ENCODE measurements at places on chromosomes 3 and 15.

GRCh38 chr3:160622263-160623045, 54.5 kb upstream of the ARL14 start:
- no peak for DNase-seq

- DNase-seq, result no peak
These were observed 16.7 kb upstream of the BFSP2 start for GRCh38 chr3:133383175-133383574.

DNA sequence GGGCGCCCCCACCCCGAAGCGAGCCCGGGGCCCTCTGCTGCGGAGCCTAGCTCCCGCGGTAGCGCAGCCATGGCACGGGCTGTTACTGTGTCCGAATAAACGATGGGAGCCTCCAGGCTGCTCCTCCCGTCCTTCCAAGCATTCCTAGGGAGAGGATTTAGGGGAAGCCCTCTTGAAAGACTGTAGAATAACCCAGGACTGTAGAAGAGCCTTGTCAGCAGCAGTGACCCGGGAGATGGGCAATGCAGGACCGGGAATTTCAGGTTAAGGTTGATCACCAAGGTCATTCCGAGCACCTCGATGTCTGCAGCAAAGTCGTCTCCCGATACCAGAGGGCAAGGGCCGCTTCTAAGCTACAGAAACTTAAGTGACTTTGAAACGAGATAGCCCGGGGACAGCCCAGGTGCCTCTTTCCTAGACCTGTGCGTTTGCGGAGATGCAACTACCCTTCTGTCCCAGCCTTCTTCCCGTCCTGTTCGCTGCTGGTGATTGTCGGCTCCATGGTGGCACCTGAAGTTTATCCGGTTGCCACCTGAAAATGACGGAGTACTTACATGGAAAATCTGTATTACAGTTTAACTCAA, 753 bp upstream of the MYO5A start:
- no peak for DNase-seq

GRCh38 chr3:28973609-28974008, 307.3 kb upstream of the RBMS3 start:
- DNase-seq, result no peak

GRCh38 chr3:179018808-179019207, 52.8 kb downstream of the ZMAT3 start:
- no peak for DNase-seq

DNA sequence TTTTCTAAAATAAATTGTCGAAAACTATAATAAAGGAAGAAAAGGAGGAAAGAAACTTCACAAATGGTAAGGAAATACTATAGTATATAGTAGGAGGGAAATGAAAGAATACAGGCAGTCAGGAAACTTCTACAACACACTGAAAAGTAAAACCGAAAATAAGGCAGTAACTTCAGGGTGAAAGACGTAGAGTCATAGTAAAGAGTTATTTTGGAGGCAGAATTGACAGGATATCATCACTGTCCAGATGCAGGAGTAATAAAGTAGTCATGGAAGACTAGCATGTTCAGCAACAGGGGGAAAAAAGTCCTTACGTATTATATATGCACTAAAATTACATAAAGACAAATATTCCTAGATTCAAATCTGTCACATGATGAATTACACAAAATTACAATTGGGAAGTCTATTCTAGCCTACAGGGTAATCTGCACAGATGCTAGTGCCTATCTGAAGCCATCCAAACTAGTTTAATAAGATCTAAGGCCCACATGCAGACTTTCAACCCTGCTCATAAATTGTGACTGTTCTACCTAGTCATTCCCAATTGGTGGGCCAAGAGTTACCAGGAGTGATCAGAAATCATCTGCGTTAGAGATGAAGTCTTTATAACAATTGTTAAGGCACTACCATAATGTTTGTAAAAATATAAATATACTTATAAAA, 14.0 kb downstream of the VPS13C start:
- peak; percentile 31 for DNase-seq

- no peak for DNase-seq
These were observed 30.5 kb upstream of the IQCF2 start for GRCh38 chr3:51830836-51831385.

DNA sequence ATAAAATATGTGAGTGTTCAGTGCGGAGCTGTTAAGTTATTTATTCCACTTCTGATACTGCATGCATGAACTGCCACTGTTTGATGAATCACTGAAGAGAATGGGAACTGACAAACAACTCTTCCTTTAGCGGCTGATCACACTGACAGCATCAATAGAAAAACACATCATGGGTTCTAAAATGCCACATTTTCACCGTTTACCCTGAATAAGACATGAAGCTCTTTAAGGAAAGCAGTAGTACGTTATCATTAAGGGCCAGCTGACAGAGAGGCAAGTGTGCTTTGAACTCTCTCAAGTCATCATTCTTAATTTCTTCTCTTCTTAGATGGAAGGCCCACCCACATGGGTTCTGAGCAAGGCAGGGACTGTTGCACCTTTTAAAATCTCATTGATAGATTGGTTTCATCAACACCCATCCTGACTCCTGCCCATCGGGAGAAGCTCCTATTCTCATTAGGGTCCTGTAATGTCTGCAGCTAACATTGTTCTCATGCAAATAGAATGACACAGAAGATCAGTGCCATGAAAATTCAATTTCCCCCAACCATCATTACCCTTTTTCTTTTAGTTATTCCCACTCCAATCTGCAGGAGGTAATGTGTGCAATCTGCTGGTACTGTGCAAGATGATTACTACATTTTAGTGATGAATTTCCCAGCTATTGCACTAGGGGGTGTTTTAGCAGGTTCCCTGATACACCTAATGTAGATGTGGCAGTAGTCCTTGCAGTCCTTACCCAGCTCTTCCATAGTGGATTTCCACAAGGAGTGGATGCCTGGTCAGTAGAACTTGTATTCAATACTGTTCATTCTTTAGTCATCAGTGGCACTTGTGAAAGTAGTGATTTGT, 119.1 kb downstream of the ROBO2 start:
- DNase-seq, result no peak

DNA sequence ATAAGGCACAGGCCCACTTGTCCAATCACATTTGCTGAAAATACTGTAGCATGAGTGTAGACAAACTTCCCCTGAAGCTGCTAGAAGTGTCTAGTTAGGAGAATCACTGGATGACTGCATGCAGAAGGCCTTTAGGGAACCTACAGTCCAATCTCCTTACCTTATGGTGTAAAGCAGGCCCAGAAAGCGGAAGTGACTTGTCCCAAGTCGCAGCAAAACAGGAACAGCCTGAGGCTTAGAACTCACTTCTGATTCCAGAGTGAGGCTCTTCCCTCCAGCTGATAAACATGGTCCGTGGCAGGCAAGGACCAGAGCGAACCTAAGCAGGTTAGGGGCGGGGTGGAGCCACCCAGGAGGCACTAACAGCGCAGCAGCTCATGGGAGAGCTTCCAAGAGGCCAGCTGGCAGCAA, 2.5 kb downstream of the GRAMD2A start:
- DNase-seq, result no peak

- no peak for DNase-seq
These were observed 154.6 kb upstream of the TLE3 start for GRCh38 chr15:70252056-70252950.

DNA sequence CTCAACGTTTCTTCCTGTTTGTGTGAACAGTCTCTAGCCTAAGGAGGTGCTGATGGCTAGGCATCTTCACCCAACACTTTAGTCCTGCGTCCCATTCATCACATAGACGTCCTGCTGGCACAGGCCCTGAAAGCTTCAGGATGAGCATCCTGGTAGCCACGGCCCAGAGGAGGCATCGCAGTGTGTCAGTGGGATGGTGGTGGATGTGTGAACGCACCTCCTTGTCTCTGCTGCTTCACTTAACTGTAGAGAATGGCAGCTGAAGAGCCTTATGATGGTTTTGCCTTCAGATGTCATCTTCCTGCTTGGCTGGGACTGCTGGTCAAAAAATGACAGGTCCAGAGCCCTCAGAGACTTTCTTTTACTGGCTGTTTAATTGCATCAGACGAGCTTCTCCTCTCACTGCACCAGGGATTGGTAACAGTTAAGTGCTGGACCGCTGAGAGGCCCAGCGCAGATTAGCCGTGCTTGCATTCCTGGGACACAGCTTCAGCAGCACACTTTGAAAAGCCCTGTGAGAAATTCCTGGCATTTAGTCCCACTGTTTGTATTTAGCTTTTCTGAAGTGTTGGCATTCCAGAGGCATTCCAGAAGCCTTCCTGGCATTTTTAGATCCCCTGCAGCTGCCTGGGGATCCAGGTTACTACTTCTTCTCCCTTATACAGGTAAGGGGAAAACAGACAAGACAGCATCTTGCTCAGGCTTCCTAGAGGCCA, 132.4 kb upstream of the PLXNA1 start:
- DNase-seq, result no peak

DNA sequence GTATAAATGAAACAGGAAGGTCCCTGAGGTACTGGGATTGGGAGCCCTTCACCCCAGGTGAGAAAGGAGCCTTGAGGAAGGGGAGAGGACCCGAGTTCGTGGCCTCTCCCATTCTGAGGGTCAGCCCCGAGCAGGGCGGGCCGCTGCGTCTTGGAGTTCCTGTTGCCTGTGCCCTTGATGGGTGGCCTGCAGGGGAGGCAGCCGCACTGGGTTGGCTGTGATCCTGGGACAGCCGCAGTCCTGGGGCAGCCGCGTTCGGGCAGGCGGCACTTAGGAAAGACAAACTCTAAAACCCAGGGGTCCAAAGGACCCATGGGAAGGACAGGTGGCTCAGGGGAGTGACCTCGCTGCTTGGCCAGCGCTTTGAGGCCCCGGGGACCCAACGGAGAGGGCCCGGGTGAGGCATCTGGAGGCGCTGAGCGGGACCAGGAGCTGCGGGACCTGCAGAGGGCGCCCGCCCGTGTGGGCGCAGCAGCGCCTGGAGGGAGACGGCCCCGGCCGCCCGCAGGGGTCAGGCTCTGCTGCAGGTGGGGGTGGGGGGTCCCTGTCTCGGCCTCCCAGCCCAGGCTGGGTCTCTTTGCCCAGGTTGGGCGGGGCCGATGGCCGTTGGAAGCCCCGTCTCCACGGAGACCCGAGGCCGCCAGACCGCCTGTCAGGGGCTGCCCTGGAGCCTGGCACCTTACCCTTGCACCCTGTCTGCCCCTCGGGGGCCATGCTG, 65.1 kb downstream of the HMCES start:
- peak; percentile 15 for DNase-seq

DNA sequence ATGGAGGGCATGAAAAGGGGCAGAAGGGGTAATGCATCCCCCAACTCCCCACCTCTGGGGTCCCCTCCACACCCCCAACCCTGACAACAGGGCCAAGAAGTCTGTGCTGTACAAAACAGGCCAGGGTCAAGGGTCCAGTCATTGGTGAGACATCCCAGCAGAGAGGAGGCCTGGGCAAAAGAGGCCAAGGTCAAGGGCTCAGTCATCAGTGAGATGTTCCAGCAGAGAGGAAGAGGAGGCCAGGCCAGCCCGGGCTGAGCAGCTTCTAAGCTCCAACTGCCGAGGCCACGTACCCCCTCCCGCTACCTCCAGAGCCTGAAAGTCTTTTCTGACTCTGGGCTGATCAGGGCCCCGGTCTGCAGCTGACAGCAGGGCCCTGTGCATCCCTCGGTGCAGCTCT, 52.4 kb downstream of the LHFPL4 start:
- no peak for DNase-seq

DNA sequence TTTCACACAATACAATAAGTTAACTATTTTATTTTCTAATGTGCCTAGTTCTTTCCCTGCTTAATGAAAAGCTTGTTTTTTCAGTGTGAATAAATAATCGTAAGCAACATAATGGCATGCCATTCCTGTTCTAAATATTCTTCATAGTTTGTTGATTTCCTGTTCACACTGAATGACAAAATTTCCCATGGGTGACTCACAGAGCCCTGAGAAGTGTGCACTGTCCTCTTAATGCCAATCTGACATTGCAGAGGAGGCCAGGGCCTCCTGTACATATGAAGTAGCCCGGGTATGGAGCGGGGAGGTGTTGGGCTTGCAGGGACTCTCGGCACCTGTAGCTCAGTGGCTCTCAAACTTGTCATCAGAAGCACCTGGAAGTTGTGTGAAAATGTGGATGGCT, 24.3 kb downstream of the CCR3 start:
- DNase-seq, result no peak

DNA sequence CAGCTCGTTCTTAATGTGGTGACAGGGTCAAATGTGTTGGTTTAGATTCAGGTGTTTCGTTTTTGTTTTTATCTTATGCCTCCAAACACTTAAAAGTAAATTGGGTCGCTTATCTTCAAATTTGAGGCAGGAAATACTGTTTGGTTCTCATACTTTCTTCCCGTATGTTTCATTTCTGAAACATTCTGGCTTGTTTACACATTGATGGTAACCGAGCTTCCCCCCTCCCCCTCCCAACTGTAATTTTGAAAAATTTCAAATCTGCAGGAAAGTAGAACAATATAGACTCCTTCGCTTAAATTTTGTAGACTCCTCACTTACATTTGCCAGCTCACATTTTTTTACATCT, 64.9 kb downstream of the CMTM8 start:
- peak; percentile 65 for DNase-seq

DNA sequence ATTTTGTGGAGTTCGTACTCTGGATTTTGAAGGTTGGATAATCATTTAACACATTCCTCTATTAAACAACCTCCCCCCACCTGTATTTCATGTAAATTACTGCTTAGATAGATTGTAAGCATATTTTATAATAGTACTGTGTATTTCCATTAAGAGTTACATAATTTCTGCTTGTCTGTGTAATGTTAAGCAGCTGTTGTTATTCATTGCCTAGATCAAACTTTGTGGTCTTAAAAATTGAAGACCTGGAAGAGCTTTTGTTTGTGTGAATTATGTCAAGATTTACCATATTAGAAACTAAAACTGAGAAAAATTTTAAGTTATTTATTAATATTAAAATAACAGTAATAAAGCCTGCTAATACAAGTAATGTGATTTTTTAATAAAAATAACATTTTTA, 11.1 kb downstream of the SETD5 start:
- no peak for DNase-seq

DNA sequence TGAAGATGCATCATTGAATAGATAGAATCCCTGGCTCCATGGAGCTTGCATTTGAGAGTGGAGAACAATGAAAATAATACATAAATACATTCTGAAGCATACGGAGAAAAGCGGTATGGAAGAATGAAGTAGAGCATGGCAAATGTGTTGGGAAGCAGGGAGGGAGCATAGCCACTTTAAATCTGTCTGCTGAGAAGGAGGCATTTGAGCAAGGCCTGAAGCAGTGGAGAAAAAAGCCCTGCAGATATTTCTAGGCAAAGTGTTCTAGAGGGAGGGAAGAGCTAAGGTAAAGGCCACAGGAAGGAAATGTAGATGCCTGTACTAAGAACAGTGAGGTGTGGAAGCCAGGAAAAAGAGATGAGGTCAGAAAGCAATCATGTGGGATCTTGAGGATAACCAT, 484.8 kb downstream of the CNTN3 start:
- DNase-seq, result no peak

DNA sequence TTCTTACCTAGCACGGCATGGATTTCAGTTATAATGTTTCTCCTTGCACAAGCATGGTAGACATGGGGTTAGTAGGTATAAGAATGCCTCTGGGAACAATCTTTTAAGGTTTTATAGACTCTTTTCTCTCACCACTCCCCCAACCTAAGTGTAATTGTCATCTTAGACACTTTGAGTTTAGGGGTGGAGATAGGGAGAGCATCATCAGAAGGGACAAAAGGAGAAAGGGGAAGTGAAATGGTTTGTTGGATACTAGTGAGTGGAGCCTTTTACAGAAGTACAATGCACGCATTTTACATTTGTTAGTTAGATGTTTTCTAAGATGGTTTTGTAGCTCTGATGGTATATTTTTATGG, 189.2 kb downstream of the TP63 start:
- no peak for DNase-seq
